ENCODE measurements at places on chromosomes 7 and 10.
A peak's percentile ranks its signal among the peaks of the same experiment; 100 is the strongest.

- DNase-seq, result peak; percentile 88
These were observed 9.6 kb downstream of the IL2RA start for GRCh38 chr10:6052247-6053221.

DNA sequence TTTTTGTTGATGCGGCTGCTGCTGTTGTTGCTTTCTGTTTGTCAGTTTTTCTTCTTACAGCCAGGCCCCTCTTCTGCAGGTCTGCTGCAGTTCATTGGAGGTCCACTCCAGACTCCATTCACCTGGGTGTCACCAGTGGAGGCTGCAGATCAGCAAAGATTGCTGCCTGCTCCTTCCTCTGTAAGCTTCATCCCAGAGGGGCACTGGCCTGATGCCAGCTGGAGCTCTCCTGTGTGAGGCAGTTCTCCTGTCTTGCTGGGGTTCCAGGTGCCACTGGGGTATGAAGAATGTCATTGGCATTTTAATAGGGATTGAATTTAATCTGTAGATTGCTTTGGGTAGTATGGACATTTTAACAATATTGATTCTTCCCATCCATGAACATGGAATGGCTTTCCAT, 308.5 kb upstream of the MEOX2 start:
- no peak for DNase-seq

DNA sequence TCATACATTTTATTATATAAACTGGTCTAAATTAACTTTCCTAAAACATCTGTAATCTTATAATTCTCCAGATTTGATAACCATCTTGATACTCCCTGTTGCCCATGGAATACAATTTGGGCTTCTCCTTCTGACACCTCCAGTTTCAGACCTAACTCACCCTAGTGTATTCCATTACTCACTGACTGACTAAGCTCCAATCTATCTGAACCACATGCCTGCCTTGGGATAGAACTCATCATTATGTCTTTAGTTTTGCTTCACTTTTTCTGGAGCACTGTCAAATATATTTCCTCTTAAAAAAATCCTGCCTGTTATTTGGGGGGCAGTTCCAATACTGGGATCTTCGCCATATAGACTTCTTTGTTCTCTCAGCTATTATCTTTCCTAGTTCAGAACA, 4.9 kb upstream of the FOXP2 start:
- DNase-seq, result no peak

- DNase-seq, result no peak
These were observed 9.9 kb downstream of the FAM237B start for GRCh38 chr7:90311175-90311574.

Measured in stimulated activated naive CD8-positive, alpha-beta T cell treated with anti-CD3 and anti-CD28 coated beads, Interleukin-15, amount 100 ng/mL, for 72 hours (primary cell).